ENCODE measurements at places on chromosomes 2 and 18.

- DNase-seq: no peak
Measured at GRCh38 chr18:52333860-52334259, 6.1 kb upstream of the DCC start.

- DNase-seq: no peak
Measured at GRCh38 chr18:27314996-27315395, 129.9 kb upstream of the CHST9 start.

GRCh38 chr2:216538538-216538937 is 39.9 kb downstream of the RPL37A start:
- no peak for DNase-seq

GRCh38 chr2:75294362-75294761 is 95.0 kb upstream of the TACR1 start:
- DNase-seq: no peak

GRCh38 chr2:18976168-18976961 is 382.1 kb downstream of the OSR1 start:
- DNase-seq: no peak

DNA sequence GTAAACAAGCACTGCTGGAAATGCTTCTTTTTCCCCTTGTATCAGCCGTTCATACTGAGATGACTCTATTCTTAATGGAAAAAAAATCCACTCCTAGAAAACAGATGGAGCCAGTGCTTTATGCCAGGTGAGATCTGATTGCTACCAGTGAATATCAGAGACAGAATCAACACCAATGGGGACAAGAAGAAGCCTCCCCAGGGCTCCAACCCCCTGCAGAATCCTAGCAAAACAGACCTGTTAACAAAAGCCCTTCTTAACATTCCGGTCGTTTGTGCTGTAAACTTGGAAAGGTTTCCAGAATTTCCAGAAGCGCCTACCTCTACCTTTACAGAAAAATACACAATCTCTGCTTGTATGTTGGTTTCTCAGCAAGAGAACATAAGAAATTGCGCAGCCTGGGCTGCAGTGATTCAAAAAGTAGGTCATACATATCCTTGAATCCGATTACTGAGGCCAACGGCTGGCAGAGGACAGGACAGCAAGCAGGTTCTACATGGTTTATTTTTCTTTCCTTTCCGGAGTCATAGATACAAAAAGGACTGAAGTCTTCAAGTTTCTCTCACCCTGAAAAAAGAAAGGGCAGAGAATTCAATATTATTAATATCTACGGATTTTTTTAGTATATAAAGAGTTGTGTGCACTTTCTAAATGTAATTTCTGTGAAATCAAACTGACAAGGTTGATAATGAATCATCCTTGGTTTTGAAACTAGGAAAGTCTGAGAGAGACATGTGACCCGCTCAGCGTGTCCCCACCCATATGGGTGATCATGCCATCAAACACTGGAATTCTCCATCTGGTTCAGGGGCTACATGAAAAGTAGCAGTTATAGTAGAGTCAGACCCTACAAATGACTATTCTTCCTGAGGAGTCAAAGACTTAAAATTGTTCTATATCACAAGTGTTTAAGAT is 266.7 kb upstream of the MGAT5 start:
- DNase-seq: no peak

- no peak for DNase-seq
Measured at GRCh38 chr2:238873841-238874240, 26.0 kb downstream of the TWIST2 start.

GRCh38 chr2:121529439-121530211 is 1.1 kb upstream of the RNU4ATAC start:
- no peak for DNase-seq

- DNase-seq: no peak
Measured at GRCh38 chr2:207632575-207633493, 7.6 kb upstream of the METTL21A start.

DNA sequence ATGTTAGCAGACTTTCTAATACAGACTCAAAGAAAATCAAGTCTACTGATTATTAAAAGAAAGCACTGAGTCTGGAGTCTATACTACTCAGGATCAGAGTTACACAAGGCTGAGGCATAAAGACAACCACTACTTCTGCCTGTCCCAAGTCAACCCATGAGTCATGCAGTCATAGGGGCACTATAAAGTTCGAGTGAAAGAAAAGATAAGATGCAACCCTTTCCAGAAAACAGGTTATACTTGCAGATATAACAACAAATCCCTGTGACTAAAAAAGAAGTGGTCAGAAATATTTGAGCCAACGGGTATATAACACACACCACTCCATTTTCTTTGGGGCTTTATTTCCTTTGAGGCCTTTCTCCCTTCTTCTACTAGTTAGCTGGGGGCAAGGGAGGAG is 18.6 kb upstream of the SCRN3 start:
- DNase-seq: no peak

- DNase-seq: no peak
Measured at GRCh38 chr2:182503886-182504285, 77.0 kb upstream of the PDE1A start.

DNA sequence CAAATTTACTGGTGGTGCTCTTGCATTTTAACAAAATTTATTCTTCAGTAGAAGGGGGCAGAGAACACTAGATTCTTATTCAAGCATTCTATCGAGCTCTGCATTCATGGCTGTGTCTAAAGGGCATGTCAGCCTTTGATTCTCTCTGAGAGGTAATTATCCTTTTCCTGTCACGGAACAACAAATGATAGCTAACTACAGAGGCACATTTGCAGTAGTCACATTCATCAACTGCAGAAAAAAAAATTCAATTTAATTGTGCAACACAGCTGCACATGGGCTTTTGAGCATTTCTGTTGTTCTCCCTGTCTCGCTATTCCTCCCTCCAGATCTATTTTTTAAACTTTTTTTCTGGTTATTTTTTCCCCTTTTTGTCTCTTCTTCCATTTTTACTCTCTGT is 13.0 kb upstream of the DLX1 start:
- DNase-seq: no peak

DNA sequence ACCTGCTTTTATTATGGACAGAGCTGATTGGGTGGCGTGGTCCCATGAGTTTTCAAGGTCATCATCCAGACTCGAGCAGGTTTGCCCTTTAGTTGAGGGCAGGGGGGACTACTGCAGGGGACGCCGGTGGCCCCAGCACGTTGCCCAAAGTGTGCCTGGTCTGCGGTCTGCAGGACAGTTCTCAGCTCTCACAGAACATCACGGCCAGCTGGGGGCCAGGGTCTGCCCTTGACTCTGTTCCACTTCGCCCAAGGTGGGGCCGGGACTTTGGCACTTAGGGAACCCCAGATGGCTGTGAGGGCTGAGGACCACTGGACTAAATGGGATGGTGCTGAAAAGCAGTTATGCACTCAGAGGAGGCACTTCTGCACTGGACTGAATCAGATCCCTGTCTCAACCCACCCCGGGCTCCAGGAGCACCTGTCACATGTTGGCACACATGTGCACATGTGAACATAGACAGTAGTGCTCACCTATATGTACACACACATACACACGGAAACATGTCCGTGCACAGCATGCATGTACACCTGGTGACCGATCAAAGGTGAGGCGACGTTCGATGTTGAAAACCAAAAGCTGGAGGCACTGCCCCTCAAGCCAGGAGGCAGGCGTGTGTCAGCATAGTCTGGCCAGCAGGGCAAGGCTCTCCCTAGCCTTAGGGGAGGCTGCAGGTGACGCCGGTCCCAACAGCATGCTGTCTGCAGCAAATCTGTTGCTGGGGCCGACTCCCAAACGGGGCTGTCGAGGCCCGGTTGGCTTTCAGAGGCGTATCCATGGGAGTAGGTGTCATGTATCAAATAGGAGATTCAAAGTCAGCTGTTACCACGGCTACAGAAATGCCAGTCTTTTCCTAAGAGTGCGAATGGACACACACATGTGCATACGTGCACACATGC is 10.2 kb downstream of the ANO7 start:
- no peak for DNase-seq

DNA sequence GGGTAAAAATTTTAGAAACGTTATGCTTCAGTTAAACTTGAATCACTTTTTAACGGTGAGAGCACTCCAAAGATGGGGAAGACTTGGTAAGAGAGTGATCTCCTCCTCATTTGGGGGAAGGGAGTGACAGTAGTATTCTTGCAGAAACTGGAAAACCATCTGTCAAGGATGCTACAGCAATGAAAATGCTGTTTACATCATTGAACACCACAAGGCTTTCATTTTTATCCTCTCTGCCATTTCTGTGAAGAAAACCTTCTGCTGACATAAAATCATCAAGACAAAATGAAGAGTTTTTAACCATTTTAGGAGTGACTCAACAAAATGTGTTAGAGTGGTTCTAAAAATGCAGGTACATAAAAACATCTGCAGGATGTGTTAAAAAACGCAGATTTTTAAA is 38.1 kb downstream of the CDH2 start:
- no peak for DNase-seq

- no peak for DNase-seq
Measured at GRCh38 chr2:37629529-37629928, 41.9 kb downstream of the CDC42EP3 start.

- no peak for DNase-seq
Measured at GRCh38 chr18:12239431-12239830, 14.7 kb upstream of the CIDEA start.

- no peak for DNase-seq
Measured at GRCh38 chr2:1860931-1861330, 116.6 kb upstream of the PXDN start.

GRCh38 chr2:85342156-85342555 is 12.2 kb downstream of the RETSAT start:
- DNase-seq: no peak

DNA sequence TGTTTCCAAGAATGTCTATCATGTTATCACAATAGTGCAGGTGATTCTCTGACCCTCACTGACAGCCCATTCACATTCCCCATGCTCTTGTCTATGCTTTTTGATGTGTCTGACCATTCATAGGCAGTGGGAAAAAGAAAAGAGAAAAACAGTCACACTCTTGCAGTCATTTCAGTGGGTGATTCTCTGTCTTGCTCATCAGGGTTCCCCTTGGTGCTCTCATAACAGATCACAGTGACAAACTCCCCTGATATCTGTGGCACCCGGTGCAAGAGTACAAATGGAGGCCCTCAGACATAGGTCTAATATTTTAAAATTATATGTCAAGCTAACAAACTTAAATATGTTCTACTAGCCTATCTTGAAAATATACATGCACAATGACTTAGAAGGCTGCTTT is 72.7 kb upstream of the PPP1CB start:
- DNase-seq: no peak

GRCh38 chr2:120809151-120809550 is 73.5 kb downstream of the GLI2 start:
- no peak for DNase-seq

DNA sequence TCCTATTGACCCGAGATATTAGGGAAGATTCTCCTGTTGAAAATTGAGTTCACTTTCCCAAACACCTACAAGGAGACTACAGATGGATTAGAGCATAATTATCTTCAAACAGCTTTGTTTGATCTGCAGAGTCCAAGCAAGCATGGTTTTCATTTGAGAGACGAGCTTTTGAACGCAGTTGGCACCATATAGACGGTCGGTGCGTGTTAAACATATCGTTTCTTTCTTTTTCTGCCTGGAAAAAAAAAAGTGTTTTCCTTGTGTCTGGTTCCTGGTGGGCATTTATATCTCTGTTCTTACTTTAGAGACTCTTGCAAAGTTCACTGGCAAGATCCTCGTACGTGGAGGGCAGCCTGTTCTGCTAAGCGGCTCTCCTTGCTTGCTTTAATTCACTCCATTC is 248.9 kb downstream of the TMEM182 start:
- DNase-seq: no peak

DNA sequence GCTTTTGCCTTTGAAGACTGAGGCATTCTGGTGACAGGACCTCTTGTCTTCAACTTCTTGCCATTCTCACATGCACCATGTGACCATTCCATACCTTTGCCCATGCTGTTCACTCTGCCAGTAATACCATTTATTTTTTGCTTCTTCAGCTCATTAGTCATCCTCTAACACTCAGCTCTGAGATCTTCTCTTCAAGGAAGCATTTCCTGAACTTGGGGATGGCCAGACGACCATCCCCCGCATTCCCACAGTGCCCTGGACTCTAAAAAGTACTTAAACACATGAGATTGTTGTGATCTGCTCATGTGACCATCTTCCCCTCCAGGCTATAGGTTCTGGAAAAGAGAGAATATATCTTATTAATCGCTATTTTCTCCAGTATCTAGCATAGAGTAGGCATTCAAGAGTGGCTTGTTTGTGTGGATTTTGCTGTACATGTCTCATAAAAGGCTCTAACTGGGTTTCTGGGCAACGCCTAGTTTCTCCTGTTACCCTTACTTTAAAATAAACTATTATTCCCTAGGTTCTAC is 33.9 kb downstream of the PAX3 start:
- DNase-seq: no peak

DNA sequence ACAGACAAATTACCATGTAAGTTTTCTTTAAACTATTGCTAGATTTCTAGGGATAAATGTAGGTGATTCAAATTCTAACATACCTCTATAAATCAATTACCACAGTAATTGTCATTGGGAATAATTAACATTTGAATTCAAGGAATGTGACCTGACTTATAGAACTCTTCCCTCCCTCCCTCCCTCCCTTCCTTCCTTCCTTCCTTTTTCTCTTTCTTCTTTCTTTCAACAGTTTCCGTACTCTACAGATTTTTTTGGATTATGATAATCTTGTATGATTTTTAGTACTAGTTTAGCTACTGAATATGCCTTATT is 18.2 kb upstream of the FTCDNL1 start:
- no peak for DNase-seq

DNA sequence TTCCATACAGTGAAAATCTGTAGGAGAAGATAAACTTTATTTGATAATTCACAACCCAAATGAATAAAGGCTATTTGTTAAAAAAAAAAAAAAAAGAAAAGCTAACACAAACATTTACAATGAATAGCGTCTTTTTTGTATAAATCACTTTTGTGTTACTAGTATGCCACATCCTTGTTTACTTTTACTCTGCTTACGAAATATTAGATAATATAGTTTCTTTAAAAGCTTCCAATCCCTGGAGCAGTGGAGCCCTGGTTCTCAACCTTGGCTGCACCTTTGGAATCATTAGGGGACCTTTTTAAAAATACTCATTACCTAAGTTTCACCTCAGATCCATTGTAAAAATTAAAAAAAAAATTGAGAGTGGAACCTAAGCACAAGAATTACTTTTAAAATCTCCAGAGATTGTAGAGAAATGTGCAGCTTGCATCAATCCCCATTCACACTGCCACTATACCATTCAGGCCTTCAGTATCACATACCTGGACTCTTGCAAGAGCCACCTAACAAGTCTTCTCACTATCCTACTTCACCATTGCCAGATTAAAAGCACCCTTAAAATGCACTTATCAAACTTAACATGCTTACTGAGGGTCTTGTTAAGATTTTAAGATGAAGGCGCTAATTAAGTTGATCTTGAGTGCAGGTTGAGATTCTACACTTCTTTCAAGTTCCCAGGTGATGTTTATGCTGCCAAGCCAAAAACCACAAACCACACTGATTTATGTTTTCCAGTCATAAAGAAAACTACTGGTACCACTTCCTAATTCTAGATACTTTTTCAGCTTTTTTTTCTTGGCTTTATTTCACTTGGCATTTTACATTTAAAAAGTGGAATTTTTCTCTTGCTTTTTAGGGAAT is 59.7 kb upstream of the ZC3H15 start:
- DNase-seq: no peak
